Lung (tissue), 17 donors: ENCODE measurements at places on chromosomes 12 and 14. TPM values are rescaled to one million over a fixed set of nuclear protein-coding genes. Genes with fewer than 3 reads are reported as not detected.
A peak's percentile ranks its signal among the peaks of the same experiment; 100 is the strongest.

The AICDA gene
- total RNA-seq: 0.58 TPM

The REM2 gene
- not detected for total RNA-seq

GRCh38 chr14:89417465-89418225, 612 bp upstream of the FOXN3 start:
- H3K4me1 ChIP-seq: peaks cover 17% of the 10 kb centered on the region
- H3K4me3 ChIP-seq: peak overlapping the region; percentile 68
- H3K36me3 ChIP-seq: no peaks in the 10 kb centered on the region
- H3K27ac ChIP-seq: peak overlapping the region; percentile 98
- DNase-seq: peak; percentile 74
- H3K27me3 ChIP-seq: no peaks in the 10 kb centered on the region

GRCh38 chr12:15001733-15002382, 29.0 kb downstream of the PDE6H start:
- H3K4me3 ChIP-seq: no peak overlapping the region
- DNase-seq: peak; percentile 79
- no peaks in the 10 kb centered on the region for H3K36me3 ChIP-seq
- no peak overlapping the region for H3K27ac ChIP-seq
- H3K4me1 ChIP-seq: peaks cover 7% of the 10 kb centered on the region
- H3K27me3 ChIP-seq: no peaks in the 10 kb centered on the region

GRCh38 chr12:46499901-46500300, 127.3 kb upstream of the SLC38A2 start:
- H3K27ac ChIP-seq: no peak overlapping the region
- DNase-seq: no peak
- no peaks in the 10 kb centered on the region for H3K27me3 ChIP-seq
- H3K4me1 ChIP-seq: peaks cover under 1% of the 10 kb centered on the region
- H3K4me3 ChIP-seq: no peak overlapping the region

GRCh38 chr12:46154221-46154985, 114.4 kb downstream of the SLC38A1 start:
- H3K4me1 ChIP-seq: no peaks in the 10 kb centered on the region
- H3K27me3 ChIP-seq: no peaks in the 10 kb centered on the region
- H3K27ac ChIP-seq: no peak overlapping the region
- H3K4me3 ChIP-seq: no peak overlapping the region
- H3K36me3 ChIP-seq: no peaks in the 10 kb centered on the region

- no peaks in the 10 kb centered on the region for H3K27me3 ChIP-seq
- H3K36me3 ChIP-seq: no peaks in the 10 kb centered on the region
- H3K4me1 ChIP-seq: no peaks in the 10 kb centered on the region
- DNase-seq: no peak
- H3K27ac ChIP-seq: no peak overlapping the region
Observed at GRCh38 chr12:76649099-76649498, 89.5 kb upstream of the OSBPL8 start.

GRCh38 chr14:55446833-55447232, 6.4 kb upstream of the TBPL2 start:
- H3K27ac ChIP-seq: peak overlapping the region; percentile 59
- no peaks in the 10 kb centered on the region for H3K27me3 ChIP-seq
- no peak overlapping the region for H3K4me3 ChIP-seq
- no peaks in the 10 kb centered on the region for H3K36me3 ChIP-seq
- no peaks in the 10 kb centered on the region for H3K4me1 ChIP-seq
- DNase-seq: no peak

DNA sequence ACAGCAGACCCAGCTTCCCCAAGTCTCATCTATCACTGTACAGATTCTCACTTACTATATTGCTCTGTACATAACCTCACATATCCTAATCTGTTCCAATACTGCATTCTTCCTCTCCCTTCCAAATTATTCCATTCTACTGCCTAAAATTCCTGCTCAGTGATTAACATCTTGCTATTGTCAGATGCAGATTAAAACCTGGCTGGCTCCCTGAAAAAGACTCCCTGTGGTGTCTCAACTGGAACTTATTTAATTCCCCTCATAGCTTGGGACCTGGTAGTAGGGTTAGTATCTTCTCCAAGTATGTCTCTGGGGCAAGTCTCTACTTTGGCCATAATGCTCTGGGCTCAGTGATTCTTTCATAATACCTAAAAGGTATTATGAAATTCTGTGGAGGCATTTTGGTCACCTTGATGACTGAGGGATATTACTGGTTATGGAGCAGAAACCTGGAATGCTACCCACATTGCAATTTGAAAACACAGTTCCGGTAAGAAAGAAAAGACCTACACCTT, 55.8 kb downstream of the PAWR start:
- no peaks in the 10 kb centered on the region for H3K4me1 ChIP-seq
- no peaks in the 10 kb centered on the region for H3K27me3 ChIP-seq
- no peak overlapping the region for H3K4me3 ChIP-seq
- no peaks in the 10 kb centered on the region for H3K36me3 ChIP-seq
- DNase-seq: no peak
- no peak overlapping the region for H3K27ac ChIP-seq
